ENCODE measurements at places on chromosomes 11 and 22.

GRCh38 chr11:34280945-34281872 is 76.6 kb downstream of the ABTB2 start:
- no peak for DNase-seq

- no peak for DNase-seq
Observed at GRCh38 chr11:2097356-2097997, 41.7 kb downstream of the IGF2 start.

DNA sequence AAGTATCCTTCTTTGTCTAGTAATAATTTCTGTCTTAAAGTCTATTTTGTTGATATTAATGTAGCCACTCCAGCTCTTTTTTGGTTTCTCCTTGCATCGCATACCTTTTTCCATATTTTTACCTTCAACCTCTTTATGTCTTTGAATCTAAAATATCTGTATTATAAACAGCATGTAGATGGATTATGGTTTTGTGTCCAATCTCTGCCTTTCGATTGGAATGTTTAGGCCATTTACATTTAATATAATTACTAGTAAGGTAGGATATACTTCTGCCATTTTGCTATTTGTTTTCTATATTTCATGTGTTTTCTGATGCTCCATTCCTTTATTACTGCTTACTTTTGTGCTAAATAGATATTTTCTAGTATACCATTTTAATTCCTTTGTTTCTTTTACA is 39.5 kb downstream of the TMPRSS5 start:
- no peak for DNase-seq

DNA sequence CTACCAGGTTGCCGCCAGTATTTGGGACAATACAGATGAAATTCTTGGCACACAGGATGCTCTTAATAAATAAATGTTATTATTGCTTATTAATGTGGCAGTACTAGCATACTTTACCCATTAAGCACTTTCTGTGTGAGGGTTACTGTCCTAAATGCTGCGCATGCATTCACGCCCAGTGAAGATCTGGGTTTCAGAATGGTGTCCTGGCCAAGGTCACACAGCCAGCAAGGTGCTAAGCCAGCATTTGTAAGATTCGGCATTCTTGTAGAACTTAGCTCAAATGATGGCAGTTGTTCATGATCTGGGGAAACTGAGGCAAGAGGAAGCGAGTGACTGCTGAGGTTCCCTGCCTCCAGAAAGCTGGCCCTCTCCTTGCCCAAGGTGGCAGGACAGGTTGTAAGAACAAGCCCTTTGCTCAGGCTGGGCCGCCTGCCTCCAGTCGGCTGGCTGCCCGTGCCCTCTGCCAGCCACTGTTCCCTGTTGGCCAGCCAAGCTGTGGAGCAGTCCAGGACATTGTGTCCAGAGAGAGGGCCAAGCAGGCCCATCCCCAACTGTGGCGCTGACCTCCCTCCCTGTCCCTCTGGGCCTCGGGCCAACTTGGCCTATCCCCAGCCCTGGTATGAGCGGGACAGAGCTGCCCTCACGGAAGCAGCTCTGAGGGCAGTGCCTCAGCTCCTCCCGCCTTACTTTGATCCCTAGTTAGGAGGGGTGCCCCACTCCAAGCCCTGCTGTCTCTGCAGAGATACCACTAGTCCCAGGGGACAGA is 28.8 kb downstream of the TOB2 start:
- peak; percentile 97 for DNase-seq

DNA sequence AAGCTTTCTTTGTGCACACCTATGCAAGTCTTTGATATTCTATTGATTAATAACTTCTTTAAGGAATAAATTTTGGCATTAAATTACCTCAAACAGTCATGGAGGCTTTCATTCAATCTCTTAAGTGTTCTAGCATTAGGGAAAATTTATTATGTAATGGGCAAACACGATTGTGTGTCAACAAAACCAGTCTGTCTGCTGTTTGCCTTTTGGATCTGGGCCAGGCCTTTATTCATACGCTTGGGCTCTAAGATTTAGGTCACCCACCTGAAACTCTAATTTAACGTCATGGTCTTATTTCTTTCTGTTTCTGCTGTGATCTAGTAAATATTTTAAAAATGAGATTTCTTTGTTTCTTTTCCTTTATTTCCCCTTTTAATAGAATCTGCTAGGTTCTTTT is 1270.6 kb downstream of the LRRC4C start:
- no peak for DNase-seq

GRCh38 chr22:33919391-33920196 is 682 bp downstream of the LARGE1 start:
- peak; percentile 38 for DNase-seq

DNA sequence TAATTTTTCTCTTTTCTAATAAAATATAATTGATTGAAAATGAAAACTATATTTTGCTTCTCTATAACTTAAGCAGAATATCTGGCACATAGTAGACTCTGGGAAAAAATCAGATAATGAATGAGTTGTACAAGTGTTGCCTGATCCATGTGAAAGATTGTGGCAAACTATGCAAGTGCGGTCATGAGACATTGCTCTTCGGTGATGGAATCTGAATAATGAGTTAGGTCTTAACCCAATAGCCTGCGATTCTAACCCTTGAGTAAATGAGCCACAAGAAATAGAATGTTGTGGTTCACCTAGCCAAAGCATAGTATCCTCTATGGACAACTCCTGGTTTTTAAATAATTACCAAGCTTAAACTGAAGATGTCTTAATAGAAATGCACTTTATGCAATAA is 333.7 kb upstream of the LUZP2 start:
- DNase-seq = no peak

DNA sequence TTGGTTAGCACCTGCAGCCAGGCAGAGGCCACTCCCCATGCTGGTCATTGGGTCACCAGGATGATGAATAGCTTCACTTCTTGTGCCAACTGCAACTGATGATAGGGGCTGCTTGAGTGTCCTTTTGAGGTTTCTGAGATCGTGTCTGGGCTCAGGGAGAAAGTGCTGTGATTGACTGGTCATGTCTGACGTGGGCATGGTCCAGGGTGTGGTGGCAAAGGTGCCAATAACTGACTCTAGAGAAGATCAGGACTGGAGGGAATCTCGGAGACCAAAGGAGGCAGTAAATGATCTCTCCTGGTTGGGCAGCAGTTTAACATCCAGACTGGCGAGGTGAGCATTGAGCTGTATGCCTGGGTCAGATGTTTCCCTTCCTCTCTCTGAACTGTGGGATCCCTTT is 10.0 kb upstream of the SLC22A6 start:
- DNase-seq = no peak

- no peak for DNase-seq
Observed at GRCh38 chr11:63745304-63746170, 23.0 kb downstream of the ZFTA start.
